CD4-positive, alpha-beta T cell (primary cell): ENCODE measurements at places on chromosomes 1 and 21.

DNA sequence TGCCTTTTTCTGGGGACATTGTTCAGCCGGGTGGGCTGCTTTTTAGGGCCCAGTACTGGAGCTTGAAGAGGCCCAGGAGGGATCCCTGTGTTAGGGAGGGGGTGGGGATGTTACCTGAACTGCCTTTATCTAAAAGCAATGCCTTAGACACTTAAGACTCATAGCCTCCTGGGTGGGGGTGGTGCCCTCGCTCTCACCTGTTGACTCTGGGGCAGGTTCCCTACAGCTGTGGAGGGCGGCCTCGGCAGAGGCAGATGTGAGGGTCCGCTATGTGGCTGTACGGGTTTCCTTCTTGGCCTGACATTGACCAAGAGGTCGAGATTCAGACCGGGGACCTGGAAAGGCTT lies 716 bp downstream of the INAVA start:
- DNase-seq, result no peak

GRCh38 chr1:54973205-54973921 lies 7.1 kb upstream of the TMEM61 start:
- DNase-seq, result no peak

DNA sequence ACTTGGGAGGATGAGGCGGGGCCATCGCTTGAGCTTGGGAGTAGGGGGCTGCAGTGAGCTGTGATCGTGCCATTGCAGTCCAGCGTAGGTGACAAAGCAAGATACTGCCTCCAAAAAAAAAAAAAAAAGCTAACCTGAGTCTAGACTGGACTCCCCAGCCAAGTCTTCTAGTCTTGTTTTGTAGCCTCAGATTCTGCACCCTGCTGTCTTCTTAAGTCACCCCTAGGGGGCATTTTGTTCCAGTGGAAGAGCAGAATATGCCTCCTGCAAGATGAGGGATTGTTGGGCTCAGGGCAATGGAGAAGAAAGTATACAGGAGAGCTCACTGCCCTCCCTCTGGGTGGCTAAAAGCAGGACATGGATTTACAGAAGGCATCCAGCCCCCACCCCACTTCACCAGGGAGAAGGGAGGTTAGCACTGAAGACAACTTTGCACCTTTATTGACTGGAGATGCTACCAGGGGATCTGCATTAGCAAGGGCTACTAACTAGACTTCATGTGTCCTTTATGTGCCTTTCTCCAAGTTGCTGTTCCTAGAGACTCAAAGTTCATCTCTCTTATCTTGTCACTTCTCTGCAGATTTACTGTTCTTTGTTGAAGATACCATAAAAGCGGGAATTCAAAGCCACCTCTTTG lies 15.3 kb upstream of the RNF187 start:
- no peak for DNase-seq

DNA sequence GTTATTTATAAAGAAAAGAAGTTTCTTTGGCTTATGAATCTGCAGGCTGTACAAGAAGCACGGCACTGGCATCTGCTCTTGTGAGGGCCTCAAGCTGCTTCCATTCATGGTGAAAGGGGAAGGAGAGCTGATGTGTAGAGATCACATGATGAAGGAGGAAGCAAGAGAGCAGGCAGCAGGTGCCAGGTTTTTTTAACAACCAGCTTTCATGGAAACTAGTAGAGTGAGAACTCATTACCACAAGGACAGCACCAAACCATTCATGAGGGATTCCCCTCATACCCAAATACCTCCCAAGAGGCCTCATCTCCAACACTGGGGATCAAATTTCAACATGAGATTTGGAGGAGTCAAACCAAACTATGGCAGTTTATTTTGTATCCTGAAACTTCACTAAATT lies 85.8 kb upstream of the CAMK1G start:
- DNase-seq, result no peak

DNA sequence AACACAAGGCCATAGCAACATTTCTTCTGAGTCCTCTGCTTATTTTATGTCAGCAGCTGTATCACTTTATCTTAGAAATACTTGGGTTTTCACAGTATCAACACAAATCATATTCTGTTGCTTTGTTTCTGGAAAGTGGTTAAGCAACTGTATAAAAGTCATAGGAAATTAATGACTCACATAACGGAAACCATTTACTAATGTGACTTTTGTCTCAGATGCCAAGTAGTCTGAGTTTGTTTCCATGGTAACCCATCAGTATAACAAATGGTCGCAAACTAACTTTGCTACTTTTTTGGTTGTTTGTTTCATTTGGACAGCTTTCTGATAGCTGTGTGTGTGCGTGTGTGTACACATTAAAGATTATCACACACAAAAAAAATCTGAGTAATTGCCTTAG lies 31.1 kb downstream of the EEIG2 start:
- DNase-seq, result peak; percentile 86

- no peak for DNase-seq
Observed at GRCh38 chr1:219443763-219444162, 169.1 kb downstream of the ZC3H11B start.

GRCh38 chr21:27466140-27466539 lies 499.3 kb upstream of the ADAMTS5 start:
- no peak for DNase-seq

- DNase-seq, result no peak
Observed at GRCh38 chr1:111290630-111291029, at the start of gene CHIA. TSS of gene CHIA (plus strand) at chr1:111290851. CDS start at chr1:111310468, 19,617 bp downstream.

- DNase-seq, result no peak
Observed at GRCh38 chr21:41948078-41948895, 5.5 kb downstream of the C2CD2 start.

DNA sequence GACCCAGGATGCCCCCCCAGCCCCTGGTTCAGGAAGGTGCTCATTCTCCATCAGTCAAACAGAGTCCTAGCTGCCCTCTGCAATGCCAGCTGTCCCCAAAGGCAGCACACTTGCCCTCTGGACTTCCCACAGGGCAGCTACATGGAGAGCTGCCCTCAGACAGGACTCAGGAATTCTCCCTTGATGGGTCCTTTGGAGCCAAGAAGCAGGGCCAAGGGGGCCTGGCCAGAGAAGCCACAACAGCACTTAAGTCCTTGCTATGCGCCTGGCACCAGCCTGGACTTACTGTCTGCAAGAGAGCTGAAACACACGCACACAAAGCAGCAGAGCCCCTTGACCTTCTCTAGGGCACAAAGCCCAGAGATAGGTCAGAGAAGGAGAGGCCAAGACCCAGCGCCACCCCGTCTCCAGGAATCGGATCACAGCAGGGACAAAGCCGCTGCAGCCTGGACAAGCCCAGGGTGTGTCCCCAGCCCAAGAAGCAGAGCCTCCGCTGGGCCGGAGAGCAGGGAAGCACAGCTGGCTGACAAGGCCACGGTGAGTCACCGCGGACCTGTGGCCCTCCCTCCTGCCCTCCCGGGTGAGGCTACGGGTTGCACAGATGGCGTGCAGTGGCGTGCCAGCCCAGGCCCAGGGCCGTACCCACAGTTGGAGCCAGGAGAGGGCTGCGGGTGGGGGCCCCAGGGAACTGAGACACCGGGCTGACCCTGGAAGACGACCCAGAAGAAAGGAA lies 1.7 kb downstream of the WNT9A start:
- DNase-seq, result no peak
